ENCODE measurements at places on chromosomes 5 and 9.
A peak's percentile ranks its signal among the peaks of the same experiment; 100 is the strongest.

DNA sequence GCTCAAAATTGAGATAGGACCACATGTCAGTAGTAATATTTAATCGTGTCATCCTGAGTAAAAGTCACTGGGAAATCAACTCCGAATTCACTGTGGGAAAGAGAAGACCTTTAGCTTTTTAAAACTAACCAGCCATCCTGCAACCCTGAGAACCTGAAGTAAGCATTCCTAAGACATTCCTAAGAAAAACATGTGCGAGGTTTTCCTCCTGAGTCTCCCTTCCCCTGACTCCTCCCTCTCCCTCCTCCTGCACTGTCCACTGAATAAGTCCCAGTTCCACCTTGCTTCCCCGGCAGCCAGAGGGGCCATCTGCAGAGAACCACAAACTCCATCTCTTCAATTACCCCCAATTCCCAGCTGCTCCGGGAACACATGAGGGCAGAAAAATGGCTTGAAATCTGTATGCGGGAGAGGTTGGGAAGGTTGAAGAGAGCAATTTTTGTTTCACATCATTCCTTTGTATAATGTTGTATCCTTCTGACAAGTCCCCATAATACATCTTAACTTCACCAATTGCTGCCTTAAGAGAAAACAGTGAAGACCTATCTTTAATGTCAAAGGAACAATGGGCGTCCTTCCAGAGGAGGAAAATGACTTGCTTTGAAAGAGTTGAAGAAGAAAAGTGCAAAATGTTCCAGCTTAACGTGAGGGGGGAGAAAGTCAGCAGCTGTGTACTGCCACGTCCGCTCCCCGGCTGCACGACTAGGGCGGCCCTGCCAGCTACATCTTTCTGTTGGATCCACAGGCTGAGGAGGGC is 186.3 kb downstream of the ZNF462 start:
- DNase-seq, result no peak

DNA sequence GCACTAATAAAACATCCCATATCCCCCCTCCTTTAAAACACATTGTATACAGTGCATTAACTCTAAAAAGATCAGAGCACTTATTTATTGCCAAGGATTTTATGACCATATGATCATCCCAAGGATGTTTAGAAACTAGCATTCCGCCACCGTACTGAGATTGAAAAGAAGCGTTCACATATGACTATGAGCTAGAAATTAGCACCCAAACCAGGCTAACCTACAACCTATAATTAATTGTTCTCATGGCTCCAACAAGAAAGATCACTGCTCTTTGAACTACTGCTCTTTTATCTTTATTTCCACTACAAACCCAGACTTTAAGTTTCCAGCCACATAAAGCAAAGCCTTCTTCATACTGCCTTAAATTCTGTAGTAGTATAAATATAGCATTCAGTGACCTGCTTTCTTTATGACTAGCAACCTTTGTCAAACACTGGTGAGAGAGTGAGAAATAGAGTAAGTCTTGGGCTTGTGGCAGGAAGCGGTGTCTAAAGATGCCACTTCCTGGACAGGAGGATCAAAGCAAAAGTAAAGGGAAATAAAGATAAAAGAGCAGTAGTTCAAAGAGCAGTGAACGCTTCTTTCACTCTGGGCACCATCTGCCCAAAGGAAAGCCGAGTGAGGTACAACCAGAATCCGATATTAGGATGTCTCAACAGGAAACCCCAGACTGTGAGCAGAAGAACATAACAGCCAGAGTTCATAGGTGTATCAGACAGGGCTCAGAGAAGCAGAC is 151.1 kb upstream of the ERCC6L2 start:
- peak; percentile 50 for DNase-seq

DNA sequence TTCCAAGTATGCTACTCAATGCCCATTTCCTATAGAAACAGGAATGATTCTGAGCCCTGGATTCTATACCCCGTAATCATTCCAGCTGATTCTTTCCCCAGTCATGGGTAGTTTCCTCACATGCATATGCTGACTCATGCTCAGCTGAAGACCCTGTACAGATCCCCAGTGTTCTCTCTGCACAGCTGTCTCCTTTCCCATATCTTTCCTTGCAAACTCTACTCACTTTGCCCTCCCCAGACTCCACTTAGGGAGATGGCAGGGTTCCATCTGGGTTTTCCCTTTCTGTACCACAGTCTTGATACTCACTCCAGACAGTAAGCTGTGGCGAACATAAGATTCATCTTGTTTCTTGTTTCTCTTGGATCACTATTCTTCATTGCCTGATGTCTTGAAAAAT is 357.6 kb downstream of the RAB3C start:
- DNase-seq, result no peak

- DNase-seq, result no peak
These were observed 24.0 kb downstream of the NNT start for GRCh38 chr5:43627028-43627427.

- DNase-seq, result no peak
These were observed 24.1 kb downstream of the ZNF462 start for GRCh38 chr9:106887066-106887465.

DNA sequence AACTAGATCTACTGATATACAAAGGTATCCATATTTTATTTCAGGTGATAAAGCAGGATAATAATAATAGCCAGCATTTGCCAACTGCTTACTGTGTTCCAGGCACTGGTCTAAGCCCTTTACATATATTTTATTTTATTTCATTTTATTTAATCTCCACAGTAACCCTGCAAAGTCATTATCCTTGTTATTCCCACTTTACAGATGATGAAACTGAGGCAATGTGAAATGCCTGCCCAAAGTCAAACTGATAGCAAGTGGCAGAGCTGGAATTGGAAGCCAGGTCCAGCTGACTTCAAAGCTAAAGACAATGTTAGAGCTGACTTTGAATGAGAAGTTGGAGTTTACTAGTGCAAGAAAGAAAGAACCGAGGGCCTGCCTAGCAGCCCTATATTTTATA is 24.8 kb downstream of the MORN5 start:
- DNase-seq, result no peak

GRCh38 chr9:127180457-127181314 is 58.3 kb upstream of the ANGPTL2 start:
- no peak for DNase-seq

GRCh38 chr5:66171349-66172344 is 27.5 kb downstream of the SREK1 start:
- no peak for DNase-seq

- no peak for DNase-seq
These were observed 317.3 kb downstream of the TAF11L14 start for GRCh38 chr5:17951392-17952169.

DNA sequence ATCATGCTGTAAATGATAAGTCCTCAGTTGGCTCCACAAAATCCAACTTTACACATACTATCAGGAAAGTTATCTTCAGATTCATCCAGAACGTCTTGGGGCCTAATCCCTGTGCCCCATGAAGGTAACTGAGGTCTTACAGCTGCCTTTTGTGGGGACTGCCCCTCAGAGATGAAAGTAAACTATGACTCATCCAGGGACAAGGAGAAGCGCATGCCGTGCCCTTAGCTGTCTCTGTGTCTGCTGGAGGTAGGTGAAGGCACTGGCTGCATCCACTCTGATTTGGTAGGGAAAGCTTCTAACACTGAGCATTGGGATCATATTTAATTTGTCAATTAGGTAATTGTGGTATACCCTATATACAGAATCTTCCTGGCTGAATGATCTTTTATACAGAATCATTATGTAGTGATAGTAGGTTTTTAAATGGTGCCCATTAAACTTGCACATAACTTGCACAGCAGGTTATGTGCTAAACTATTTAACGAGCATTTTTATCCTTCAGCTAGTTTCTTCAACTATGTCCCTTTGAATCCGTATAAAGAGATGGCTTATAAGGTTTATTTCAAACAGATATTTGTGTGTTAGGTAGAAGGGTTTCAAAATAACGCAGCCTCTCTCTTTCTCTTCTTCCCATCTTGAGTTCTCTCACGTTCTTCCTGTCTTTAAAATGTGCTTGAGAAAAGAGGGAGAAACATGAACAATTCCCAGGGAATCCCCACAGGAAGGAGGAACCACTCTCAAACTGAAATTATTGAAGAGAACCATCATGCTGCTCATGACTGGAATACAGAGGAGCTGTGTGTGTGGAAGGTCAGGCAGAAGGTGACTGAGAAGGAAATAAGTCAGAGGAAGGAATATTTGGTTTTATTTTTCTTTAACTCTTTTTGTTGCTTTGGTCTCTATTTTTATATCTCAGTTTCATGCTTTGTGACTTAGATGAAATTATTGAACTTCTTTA is 250.9 kb downstream of the CD180 start:
- no peak for DNase-seq

GRCh38 chr9:116081435-116082115 is 72.0 kb upstream of the PAPPA start:
- no peak for DNase-seq

- DNase-seq, result no peak
These were observed 560.8 kb downstream of the BNC2 start for GRCh38 chr9:16309469-16310271.

DNA sequence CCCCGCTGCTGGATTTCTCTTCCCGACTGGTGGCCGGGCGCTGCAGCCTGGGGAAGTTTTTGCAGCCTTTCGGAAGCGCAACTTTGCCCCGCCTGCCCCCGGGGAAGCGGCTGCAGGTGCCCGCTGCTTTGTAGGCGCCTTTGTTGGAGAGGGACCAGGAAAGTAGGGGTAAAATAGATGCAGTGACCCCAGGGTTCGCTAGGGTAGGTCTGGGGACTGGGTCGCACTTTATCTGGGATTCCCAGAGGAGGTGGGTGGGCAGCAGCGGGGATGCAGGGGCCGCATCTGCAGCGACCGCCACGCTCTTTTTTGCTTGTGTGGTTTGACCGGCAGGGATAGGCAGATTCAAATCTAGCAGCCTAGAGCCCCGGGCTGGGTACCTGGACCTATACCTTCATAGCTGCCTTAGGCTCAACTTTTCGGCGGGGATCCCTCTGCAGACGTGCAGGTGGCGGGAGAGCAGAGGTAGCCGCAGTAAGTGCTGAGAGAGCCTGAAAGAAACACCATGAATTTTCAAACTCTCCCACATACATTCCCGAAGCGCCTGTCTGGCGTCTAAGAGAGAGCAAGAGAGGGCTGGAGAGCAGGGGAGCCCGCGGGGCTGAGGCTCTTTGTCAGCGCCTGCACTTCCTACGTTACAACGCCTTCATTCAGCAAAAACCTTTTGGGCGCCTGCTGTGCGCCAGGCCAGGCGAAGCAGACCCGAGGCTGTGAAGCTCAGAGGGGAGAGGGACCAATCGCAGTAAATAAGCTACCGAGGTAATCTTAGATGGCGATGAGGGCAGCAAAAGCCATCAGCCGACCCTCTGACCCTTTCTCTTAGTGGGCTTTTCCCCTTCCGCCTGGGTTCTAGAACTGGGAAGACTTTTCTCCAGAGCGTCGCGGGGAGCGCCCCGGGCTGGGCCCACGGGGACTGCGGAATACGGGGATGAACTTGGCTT is 642 bp downstream of the SV2C start:
- DNase-seq, result no peak

DNA sequence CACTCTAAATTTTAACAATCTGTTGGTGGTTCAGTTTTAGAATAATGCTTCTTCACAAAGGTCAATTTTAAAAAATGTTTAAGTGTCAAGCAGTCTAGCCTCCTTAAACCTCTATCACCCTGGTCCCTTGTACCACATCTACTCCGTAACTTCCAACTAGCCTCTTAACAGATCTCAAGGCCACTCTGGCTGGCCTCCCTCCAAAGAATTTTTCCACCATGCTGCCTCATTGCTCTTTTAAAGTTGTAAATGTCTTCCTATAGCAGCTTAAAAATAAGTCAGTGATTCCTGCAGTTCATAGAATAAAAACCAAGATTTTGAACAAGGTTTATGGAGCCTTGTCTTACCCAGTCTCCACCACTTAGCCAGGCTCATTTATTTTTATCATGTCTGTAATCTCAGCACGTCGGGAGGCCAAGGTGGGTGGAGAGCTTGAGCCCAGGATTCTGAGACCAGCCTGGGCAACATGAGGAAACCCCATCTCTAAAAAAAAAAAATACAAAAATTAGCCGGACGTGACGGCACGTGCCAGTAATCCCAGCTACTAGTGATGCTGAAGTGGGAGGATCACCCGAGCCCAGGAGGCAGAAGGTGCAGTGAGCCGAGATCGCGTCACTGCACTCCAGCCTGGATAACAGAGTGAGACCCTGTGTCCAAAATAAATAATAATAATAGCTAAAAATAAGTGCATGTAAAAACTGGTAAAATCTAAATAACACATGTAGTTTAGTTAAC is 924.9 kb upstream of the DMAC1 start:
- no peak for DNase-seq

DNA sequence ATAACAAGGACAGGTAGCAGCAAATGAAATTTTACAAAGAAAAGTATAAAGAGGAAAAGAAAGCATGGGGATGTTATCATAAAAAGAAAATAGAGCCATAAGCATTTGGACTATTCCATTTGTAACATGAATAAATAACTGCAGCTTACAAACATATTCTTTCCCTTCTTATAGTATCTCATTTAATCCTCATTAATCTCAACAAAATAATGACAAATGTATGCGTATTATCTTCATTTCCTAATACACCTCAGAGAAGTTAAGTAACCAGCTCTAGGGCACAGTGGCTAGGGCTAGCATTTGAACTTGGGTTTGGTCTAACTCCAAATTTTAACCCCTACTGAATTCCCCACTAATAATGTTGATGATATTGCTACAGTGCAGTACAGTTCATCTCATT is 175.5 kb upstream of the POU5F2 start:
- no peak for DNase-seq

GRCh38 chr5:131381021-131381420 is 117.2 kb downstream of the CDC42SE2 start:
- no peak for DNase-seq

DNA sequence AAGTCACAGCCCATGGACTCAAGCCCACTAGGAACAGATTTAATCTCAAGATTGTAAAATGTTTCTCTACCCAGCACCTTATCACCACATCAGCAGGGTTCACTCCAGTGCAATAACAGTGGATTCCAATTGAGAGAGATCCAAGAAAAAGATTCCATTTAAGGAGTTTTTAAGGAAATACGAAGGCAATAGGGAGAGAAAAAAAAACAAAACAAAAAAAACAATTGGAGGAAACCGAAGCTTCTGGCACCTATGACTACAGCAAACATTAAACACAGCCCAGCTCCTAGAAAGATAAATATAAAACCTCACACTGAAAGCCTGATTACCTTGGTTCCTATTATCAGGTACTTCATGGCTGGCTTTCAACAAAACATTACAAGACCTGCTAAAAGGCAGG is 192.7 kb downstream of the DAB2IP start:
- DNase-seq, result no peak

DNA sequence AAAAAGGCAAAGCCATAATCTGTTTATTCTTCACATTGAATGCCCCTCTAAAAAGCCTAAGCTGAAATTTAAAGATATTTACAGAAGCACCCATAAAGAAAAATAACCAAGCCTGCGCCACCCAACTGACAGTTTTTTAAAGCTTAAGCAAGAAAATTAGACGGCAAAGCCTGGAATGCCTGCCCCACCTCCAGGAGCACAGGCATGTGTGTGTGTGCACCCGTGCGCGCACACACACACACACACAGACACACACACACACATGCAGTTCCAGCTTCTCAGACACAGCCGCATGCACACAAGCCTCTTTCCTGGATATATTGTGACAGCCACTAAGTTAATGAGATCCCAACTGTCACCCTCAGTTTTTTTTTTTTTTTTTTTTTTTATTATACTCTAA is 88.2 kb downstream of the FRMD3 start:
- DNase-seq, result no peak

Measured in stimulated activated CD4-positive, alpha-beta T cell treated with anti-CD3 and anti-CD28 coated beads, Interleukin-4, amount 100 ng/mL, for 4 hours (primary cell).